ENCODE measurements at places on chromosomes 12 and 14. TPM values are rescaled to one million over a fixed set of nuclear protein-coding genes. Genes with fewer than 3 reads are reported as not detected.

The LHX5 gene
- not detected for total RNA-seq

The BATF gene
- 149 TPM for total RNA-seq

The TMBIM6 gene
- total RNA-seq = 485 TPM

The MORN3 gene
- total RNA-seq = 2.7 TPM

The EID3 gene
- total RNA-seq = 6.9 TPM

The PRIMA1 gene
- not detected for total RNA-seq

The RILPL2 gene
- 7.6 TPM for total RNA-seq

The SDR9C7 gene
- not detected for total RNA-seq

The RASSF8 gene
- 1.6 TPM for total RNA-seq

The TDRD9 gene
- not detected for total RNA-seq

The ADAM21 gene
- not detected for total RNA-seq

The NRXN3 gene
- total RNA-seq = not detected

The RPL10L gene
- not detected for total RNA-seq

The AKAP3 gene
- 1.4 TPM for total RNA-seq

The AICDA gene
- 0.17 TPM for total RNA-seq

Data from T-helper 1 cell treated with Interleukin-12 subunit alpha and Interleukin-12 subunit beta and Interleukin-4 antibody, amounts not matched to agents 30 ng/mL and 1 ng/mL, for 36 hours (primary cell).